ENCODE measurements at places on chromosomes 12 and 14.

- no peak for DNase-seq
Observed at GRCh38 chr14:100051543-100051942, 13.7 kb upstream of the EVL start.

GRCh38 chr12:106878804-106879203 is 76.9 kb upstream of the TMEM263 start:
- DNase-seq, result no peak

- DNase-seq, result no peak
Observed at GRCh38 chr12:6373022-6373787, 2.2 kb downstream of the SCNN1A start.

- no peak for DNase-seq
Observed at GRCh38 chr12:116547955-116548501, 11.2 kb upstream of the MAP1LC3B2 start.

- no peak for DNase-seq
Observed at GRCh38 chr14:91570021-91570420, 59.9 kb upstream of the PPP4R3A start.

DNA sequence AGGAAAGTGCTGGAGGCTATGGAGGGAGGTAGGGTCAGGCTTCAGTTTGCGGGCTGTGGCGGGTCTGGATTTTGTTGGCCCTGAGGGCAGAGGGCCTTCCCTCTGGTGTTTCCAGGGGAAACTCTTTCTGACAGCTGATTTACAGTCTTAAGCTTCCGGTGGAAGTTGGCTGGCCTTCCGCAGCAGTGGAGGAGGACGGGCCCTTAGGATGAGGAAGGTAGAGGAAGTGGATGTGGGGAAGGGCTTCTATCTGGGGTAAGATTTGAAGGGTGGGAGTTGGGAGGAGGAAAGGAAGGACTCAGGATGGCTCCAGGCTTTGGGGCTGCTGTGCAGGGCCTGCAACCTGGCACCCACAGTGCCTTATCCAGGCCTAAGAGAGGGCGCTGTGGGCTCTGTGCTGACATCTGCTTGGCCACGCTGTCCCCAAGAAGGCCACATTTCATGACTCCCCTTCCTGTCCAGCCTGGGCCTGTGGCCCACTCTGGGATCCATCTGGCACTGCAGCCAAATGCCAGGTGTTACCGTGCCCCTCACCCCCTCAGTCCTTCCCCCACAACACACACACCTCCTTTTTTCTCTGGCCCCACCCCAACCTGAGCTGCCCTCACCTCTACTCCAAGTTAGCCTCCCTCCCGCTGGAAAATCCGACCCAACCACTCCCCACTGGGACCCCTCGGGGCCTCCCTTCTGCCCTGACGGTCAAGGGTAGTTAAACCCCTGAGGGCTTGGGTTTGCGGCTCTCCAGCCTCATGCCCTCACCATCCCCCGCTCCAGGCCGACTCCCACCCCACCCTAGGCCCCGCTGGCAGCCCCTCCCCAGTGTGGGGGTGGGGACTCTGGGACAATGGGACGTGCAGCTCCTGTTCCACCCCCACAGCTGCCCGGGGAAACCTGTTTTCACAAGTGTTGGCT is 7.7 kb upstream of the PPP1R13B start:
- DNase-seq, result no peak

- no peak for DNase-seq
Observed at GRCh38 chr14:54194501-54194900, 202.3 kb upstream of the CDKN3 start.

- DNase-seq, result no peak
Observed at GRCh38 chr12:2739832-2740641, 54.7 kb upstream of the FKBP4 start.

GRCh38 chr12:6213969-6214368 is 13.8 kb downstream of the CD9 start:
- DNase-seq, result no peak

DNA sequence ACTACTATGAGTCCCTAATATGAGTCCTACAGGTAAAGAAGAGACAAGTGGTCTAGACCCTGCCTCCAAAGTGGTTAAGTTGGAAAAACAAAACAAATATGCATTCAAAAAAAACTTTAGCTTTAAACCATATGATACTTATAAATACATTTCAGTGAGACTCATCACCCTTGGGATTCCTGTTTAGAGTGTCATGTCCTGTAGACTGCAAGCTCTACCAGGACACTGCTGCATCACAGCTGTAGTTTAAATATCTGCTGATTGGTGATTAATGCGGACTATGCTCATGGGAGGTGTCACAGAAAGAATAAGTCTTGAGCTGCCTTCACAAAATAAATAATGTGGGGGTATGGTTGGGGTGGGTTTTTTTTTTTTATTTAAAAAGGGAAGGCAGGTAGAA is 8.8 kb upstream of the LGR5 start:
- DNase-seq, result no peak

DNA sequence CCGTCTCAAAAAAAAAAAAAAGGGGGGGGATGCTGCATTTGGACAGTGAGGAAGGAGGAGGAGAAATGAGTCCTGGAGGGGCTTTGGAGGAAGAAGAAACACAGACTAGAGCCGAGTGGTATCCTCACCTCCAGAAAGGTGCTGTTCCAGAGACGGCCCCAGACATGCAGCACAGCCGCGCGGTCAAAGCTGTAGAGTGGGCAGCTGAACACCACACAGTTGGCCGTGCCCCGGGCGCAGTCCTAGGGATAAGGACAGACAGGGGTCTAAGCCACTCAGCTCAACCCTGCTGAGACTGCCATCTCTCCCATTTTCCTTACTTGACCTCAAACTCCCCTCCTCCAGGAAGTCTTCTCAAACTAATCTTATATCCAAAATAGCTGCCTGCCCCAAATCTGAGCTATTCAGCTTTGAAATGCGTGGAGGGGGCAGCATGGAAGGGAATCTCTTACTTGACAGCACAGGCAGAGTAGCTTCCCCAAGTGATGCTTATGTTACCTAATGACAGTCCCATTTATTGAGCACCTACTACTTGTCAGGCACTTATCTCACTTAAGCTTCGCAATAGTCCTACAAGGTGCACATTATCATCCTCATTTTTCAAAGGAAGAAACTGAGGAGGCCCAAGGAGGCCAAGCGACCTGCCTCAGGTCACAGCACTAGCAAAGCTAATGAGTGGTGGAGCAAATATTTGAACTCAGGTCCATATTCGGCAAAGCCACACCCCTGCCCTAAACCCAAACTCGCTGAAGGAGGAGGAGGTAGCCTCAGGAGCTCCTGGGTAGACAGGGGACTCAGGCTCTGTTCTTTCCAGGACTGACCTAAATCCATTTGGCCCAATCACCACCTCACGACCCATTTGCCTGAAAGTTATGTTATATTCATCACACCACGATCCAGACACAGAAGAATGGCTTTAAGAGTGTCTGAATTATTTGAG is 18.7 kb downstream of the ITGA7 start:
- no peak for DNase-seq

DNA sequence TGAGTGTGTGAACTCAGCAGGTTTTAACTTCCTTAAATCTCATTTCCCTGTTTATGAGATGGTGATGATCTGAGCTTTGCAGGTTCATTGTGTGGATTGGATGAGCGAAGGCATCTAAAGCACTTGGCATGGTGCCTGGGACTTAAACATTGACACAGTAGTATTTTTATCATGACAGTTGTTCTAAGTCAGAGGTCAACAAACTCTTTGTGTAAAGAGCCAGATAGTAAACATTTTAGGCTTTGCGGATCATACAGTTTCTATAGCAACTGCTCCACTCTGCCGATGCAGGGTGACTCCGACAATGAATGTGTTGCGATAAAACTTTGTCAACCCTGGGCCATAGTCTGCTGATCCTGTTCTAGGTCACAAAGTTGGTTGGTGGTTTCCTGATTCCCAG is 25.2 kb downstream of the SLC24A4 start:
- DNase-seq, result no peak

GRCh38 chr14:102203382-102203781 is 63.7 kb downstream of the WDR20 start:
- DNase-seq, result no peak

GRCh38 chr12:116654226-116654743 is 83.6 kb downstream of the SPRING1 start:
- DNase-seq, result no peak

DNA sequence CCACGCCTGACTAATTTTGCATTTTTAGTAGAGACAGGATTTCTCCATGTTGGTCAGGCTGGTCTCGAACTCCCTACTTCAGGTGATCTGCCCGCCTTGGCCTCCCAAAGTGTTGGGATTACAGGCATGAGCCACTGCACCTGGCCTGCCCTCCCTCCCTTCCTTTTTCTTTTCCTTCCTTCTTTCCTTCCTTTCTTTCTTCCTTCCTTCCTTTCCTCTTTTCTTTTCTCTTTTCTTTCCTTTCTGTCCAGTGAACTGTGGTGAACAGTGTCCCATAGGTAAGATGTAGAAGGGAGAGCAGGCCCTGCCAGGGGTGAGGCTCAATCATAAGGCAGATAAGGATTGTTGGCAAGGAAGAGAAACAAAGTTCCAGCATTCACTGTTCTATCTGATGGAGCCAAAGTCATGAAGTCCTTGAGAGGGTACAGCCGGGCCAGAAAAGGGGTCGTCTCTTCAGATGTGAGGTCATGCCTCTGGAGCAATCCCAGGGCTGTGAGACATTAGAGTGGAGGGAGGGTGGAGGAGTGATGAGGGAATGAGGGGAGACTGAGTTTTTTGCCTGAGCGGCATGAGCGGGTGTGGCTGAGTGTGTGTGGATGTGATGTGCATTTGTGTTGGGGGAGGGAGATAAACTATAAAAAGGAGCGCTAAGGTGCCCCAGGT is 4.2 kb upstream of the MLF2 start:
- no peak for DNase-seq

- DNase-seq, result no peak
Observed at GRCh38 chr14:71117839-71118743, 210.8 kb downstream of the PCNX1 start.

- no peak for DNase-seq
Observed at GRCh38 chr14:100473249-100473648, 114.0 kb downstream of the BEGAIN start.

- no peak for DNase-seq
Observed at GRCh38 chr14:68580096-68580645, 212.7 kb downstream of the ZFP36L1 start.

- DNase-seq, result no peak
Observed at GRCh38 chr12:58580095-58580494, 340.2 kb downstream of the LRIG3 start.

- DNase-seq, result no peak
Observed at GRCh38 chr14:36066636-36067035, 109.9 kb downstream of the PTCSC3 start.

DNA sequence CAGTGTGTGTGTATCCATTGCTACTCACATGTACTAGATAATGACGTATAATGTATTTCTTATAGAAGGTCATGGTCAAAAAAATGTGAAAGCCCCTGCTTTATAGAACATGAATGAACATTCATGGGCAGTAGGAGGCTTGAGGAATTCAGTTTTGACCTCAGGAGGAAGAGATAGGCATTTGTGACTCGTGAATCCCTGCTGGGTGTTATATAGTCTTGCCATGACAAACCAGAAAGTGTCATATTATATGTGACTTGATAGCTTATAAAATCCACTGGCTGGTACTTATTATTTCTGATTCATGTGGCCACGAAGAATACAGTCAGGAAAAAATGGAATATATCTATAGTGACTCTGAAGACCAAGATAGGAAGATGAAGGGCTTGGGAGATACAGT is 287.6 kb downstream of the CEP128 start:
- DNase-seq, result no peak

DNA sequence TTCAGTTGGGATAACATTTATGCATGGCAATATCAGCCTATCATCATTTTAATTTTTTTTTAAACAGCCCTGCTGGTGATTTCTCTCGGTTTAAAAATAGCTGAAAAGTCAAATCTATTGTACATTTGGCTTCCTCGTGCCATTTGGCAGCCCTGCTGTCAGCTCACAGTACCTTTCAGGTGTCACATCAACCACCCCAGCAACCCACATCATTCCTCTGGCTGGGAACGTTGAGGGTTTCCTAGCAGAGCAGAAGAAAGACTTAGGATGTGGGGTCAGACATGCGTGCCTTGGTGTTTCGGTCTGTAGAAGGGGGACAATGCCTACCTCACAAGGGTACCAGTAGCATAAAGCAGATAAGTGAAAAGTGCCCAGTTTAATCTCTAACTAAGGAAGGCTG is 15.8 kb downstream of the PEBP1 start:
- DNase-seq, result no peak

DNA sequence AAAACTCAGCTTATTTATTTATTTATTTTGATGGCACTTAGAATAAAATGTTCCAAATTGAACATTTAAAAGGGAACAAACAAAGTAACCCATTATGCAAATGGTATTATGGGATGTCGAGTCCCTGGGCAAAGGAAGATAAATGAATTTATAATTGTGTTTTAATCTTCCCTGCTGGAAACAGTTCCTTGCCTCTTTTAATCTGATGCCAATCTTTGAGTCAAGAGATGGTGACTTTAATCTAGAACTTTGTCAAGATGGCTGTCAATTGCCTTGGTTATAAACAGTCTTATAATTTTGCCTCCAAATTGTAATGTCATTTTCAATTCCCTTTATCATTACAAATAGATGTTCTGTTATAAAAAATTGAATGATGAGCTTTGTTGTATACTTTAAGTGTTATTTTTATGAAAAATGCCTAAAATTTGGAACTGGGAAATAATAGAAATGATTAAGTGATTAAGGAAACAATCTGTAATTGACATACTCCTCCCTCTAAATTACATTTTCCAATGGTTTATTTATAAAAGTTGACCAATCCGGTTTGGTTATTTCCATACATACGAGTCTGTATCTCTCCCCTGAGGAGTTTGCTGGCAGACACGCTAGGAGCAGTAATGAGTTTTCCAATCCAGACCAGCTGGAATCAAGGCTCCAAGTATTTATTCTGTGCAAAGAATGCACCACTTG is 134.9 kb upstream of the FRMD6 start:
- no peak for DNase-seq

- DNase-seq, result no peak
Observed at GRCh38 chr12:49292729-49293055, 2.3 kb upstream of the PRPH start.

DNA sequence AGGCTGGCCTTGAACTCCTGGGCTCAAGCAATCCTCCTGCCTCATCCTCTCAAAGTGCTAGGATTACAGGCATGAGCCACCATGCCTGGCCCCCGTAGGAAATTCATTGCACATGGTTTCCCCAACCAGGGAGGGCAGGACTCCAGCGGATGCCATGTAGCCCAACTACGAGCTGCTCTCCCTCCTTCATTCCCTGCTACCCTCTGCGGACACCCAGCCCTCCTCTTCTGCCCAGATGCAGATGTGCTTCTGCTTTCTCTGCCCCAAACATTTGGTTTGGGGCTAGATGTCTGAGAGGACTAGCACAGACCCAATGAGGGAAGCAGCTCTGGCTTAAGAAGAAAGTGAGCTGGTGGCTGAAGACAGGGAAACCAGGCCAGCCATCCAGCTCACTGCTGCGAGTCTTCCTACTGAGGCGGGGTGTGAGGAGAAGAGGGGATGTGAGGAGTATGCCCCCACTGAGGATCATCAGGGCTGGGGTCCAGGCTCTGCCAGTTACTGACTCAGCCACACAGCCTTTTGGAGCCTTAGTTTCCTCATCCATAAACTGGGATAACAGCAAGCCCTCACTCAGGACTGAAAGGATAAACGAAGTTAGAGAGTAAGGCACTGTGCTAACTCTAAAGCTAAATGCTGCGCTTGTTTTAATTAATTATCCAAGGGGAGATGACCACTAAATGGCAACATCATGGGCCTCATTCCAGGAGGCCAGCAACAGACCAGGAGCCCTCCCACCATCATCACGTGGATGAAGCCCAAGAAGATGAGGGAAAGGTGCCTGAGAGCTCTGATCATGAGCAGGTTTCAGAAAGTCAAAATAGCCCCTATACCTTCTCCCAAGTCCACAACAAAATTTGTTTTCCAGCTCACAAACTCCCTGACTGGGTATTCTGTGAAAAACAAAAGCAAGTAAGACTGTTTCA is 10.9 kb downstream of the CTDSP2 start:
- DNase-seq, result no peak

All from hypothalamus (tissue), 51 donors.